ENCODE measurements at places on chromosomes 4 and X. TPM values are rescaled to one million over a fixed set of nuclear protein-coding genes. Genes with fewer than 3 reads are reported as not detected.

GRCh38 chr4:2942532-2943363 lies 20.5 kb downstream of the NOP14 start:
- peak; percentile 59 for DNase-seq

GRCh38 chrX:43969504-43970501 lies 3.4 kb downstream of the NDP start:
- DNase-seq = no peak

- no peak for DNase-seq
These were observed 540 bp upstream of the HADH start for GRCh38 chr4:107989162-107989536.

The TLR3 gene
- 0.33 TPM for total RNA-seq

GRCh38 chr4:64251781-64252180 lies 157.5 kb downstream of the TECRL start:
- DNase-seq = no peak

DNA sequence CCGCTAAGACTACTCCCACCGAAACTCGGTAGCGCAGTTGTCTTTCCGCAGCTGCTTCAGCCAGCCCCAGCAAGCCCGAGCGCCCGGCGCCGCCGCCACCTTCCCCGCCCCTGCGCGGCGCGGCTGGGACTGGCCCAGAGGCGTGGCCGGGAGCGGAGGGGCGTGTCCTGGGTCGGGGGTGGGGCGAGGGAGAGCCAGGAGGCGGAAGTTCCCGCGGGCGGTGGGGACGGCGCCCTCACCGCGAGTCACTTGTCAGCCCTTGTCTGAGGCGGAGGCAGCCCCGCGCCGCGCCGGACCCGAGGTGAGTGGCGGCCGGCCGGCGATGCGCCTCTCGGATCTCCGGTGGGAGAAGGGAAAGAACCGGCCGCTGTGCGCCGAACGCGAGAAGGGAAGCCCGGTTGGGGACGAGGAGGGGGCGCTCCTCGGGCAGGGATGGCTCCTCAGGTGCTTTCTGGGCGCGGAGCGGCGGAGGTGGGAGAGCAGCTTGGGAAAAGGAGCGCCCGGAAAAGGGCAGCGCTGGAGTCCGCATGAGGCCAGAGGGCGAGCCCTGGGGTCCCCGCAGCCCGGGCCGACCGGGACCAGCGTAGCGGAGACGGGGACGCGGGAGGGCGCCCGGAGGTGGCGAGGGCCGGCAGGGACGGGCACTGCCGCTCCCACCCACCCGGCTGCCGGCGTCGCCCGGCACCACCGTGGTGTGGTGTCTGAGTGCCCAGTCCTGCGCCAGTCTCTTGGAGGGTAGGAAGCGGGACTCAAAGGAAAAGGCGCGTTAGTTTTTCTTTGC lies at the start of gene PDLIM5:
TSS of gene PDLIM5 (plus strand) at position 248 of the 781 bp plus-strand sequence. CDS start 3,347 bp downstream, outside the sequence.
- peak; percentile 82 for DNase-seq

DNA sequence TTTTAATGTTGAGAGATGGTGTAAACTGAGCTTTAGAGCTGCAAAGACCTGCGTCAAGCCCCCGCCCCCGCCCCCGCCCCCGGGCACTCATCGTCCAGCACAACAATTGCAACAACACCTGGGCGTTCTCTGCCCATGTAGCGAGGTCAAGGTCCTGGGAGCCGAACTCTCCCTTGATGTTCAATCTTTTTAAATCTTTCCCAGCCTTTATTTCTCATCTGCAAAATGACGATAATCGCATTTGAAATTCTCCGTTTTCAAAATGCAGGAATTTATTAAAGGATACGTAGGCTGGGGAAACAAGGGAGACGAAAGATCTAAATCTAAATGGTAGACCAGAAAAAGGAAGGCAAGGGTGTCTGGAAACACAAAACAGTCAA lies 648 bp upstream of the MSMO1 start:
- DNase-seq = no peak

The EPGN gene
- not detected for total RNA-seq

- no peak for DNase-seq
These were observed 172.5 kb downstream of the HNRNPD start for GRCh38 chr4:82201303-82201702.

The FMR1NB gene
- total RNA-seq = not detected

The GUCY1A1 gene
- total RNA-seq = not detected

DNA sequence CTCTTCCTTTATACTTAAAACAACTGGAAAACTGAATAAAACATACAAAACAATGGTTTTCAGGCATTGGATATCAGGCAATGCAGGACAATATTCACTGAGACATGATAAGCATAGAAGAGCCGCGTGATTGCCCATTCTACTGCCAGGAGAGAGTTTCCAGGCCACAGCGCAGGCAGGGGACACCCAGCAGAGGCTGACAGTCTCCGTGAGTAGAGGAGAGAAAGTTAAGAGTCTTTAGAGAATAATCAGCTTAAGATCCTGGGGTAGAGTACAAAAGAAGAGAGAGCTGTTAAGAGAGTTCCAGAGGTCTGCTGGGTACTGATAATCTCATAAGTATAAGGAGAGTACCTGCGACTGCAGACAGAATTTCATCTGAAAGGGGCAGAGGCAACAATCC lies 18.4 kb upstream of the FRAS1 start:
- no peak for DNase-seq

GRCh38 chrX:38220415-38221390 lies at the start of gene SRPX:
TSS of gene SRPX (minus strand) at chrX:38220871. CDS start at chrX:38220792, 79 bp downstream.
- DNase-seq = no peak

The ANKRD37 gene
- 14.5 TPM for total RNA-seq

The FAM47E gene
- total RNA-seq = not detected

The HDX gene
- total RNA-seq = 0.70 TPM

The TSPAN5 gene
- total RNA-seq = 15.9 TPM

- no peak for DNase-seq
These were observed 68.6 kb downstream of the NAT8L start for GRCh38 chr4:2127609-2128332.

All from CD8-positive, alpha-beta memory T cell (primary cell).